ENCODE measurements at places on chromosomes 7 and 10. TPM values are rescaled to one million over a fixed set of nuclear protein-coding genes. Genes with fewer than 3 reads are reported as not detected.

The OR2A7 gene
- total RNA-seq: not detected

GRCh38 chr7:43870316-43870715 lies 999 bp upstream of the MRPS24 start:
- no peak for DNase-seq

GRCh38 chr10:50648935-50649227 lies 25.1 kb upstream of the SGMS1 start:
- no peak for DNase-seq

DNA sequence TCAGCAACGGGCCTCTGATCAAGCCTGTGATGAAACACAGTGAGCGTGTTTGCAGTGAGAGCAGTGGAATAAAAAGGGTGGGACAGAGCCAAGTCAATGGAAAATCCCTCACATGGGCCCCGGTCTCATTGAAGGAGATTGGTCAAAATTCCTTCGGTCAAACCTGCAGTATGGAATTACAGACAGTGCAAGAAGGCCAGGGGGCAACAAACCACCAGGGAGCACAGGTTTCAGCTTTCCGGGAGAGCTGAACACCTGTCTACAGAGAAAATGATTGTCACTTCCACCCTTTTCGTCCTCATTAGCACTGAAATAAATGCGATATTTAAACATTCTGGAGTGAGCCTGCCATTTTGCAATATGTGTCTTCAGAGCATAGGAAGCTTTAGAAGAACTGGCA lies 92.9 kb downstream of the GPR26 start:
- no peak for DNase-seq

DNA sequence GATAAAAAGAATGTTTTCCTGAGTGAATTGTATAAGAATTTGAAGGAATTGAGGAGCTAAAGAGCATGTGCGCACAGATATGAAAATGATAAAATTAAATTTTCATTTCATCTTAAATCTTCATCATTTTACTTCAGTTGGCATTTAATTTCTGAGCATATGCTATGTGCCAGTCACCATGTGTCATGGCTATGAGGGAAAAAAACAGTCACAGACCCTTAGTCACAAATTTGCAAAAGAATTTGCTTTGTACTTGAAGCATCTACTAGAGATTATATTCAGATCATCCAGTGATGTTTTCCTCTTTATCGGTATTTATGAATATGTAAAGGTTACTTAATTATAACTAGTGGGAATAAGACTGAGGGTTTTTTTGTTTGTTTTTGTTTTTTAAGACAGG lies 29.8 kb downstream of the VCL start:
- DNase-seq: no peak

- no peak for DNase-seq
Measured at GRCh38 chr7:114051871-114052331, 133.1 kb upstream of the PPP1R3A start.

All from Peyer's patch (tissue), 4 donors.